Fibroblast of upper back skin (primary cell): ENCODE measurements at places on chromosomes 6 and 20.

GRCh38 chr6:30555816-30556065, 548 bp downstream of the GNL1 start:
- DNase-seq = no peak

DNA sequence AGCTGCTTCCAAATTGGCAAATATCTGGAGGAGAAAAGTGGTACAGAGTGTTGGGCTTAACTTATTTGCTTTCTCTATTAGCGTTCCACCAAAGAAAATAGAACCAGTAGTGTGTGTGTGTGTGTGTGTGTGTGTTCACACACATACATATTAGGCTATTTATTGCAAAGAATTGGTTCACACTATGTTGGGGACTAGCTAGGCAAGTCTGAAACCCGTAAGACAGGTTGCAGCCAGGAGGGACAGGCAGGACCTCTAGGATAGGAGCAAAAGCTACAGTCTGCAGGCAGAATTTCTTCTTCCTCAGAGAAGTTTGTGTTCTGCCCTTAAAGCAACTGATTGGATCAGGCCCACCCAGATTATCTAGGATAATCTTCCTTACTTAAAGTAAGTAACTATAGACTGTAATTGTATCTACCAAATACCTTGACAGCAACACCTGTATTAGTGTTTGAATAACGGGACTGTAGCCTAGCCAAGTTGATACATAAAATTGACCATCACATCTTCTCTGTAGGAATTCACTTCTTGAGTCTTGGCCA, 12.8 kb downstream of the KCTD20 start:
- no peak for DNase-seq

GRCh38 chr6:115551527-115551926, 509.2 kb downstream of the FRK start:
- DNase-seq = peak; percentile 3

GRCh38 chr6:106160189-106160588, 74.1 kb downstream of the PRDM1 start:
- DNase-seq = peak; percentile 43

GRCh38 chr6:110930781-110931180, 27.7 kb upstream of the GTF3C6 start:
- DNase-seq = no peak

- DNase-seq = peak; percentile 89
Measured at GRCh38 chr6:12266571-12266970, 23.6 kb upstream of the EDN1 start.

GRCh38 chr6:159979136-159979874, 10.4 kb downstream of the IGF2R start:
- DNase-seq = no peak

- no peak for DNase-seq
Measured at GRCh38 chr6:87806635-87807034, 104.6 kb upstream of the AKIRIN2 start.

- peak; percentile 20 for DNase-seq
Measured at GRCh38 chr20:31823360-31824124, 4.4 kb downstream of the MYLK2 start.

DNA sequence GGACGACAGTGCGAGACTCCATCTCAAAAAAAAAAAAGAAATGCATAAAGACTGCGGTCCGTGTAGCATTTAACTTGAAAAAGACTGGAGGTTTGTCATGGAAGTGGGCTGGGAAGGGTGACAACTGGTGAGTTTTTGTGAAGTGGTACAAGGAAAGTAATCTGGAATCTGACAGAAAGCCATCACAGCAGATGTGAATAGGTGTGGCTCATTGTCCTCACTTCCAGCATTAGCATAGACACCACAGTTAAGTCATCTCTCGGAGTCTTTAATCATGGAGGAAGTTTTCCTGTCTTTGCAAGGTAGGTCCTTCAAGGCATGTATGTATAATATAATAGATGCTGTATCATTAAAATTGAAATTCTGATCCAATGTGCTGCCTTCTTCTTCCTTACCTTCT, 453.2 kb downstream of the TFAP2A start:
- no peak for DNase-seq

DNA sequence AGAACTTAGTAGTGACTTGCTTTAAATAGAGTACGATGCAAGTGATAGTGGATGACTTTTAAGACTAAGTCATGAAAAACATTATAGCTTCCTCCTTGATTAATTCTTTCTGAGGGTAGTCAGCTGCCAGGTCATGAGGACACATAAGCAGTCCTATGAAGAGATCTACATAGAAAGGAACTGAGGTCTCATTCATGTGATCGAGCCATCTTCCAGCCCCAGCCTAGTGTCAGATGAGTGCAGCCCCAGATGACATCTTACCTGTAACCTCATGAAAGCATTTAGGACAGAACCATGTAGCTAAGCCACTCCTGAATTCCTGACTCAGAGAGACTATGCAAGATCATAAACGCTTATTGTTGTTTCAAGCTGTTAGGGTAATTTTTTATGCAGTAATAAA, 67.7 kb downstream of the AK9 start:
- no peak for DNase-seq

DNA sequence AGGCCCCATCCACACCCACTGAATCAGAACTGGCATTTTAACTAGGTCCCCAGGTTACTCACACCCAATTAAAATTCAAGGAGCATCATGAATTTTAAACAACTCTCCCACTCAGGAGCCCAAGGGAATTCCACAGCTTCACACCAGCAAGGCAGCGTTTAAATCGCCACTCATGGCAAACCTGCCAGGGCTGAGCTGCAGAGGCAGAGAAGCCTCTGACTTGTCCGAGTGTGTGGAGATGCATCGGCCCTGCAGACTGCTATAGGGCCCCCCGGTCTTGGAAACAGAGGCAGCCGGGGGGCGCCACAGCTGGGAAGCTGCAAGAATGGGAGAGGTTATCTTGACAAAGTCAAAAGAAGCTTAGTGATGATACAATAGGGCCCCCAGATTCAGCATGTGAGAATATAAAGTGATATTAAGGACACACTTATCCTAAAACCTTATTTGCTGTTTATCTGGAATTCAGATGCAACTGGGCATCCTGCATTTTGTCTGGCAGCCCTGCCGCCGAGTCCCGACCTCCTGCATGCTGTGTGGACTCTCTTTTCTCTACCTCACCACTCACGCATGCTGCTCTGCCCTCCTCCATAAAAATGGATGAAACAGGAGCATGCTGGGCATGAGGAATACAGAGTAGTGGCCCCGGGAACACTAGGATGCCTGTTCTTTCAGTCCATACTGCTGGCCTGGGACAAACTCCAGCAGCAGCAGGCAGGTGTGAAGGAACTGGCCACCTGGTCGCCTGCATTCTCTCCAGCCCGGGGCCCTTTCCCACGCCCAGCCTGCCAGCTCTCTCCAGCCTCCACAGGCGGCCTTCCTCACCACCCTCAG, 126.1 kb downstream of the PXDC1 start:
- no peak for DNase-seq

GRCh38 chr6:342832-343179, 48.7 kb upstream of the IRF4 start:
- no peak for DNase-seq

- DNase-seq = no peak
Measured at GRCh38 chr6:44868910-44869309, 459.2 kb upstream of the RUNX2 start.

DNA sequence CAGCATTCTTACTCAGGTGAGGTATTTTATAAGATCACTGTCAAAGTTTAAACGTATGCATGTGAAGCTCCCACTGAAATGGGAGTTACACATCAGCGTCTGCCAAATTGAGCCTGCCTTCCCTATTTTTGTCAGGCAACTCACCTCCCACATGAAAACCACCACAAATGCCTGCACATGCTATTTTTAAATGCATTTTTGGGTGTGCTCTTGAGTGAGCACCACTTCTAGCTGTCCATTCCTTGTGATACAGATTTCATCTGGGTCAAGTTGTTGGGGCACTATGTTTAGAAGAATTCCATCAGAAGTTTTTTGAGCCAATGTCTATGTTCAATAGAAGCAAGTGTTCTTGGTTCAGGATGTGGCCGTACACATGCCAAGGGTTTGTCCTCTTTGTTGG, 71.7 kb upstream of the RIPPLY2 start:
- no peak for DNase-seq

DNA sequence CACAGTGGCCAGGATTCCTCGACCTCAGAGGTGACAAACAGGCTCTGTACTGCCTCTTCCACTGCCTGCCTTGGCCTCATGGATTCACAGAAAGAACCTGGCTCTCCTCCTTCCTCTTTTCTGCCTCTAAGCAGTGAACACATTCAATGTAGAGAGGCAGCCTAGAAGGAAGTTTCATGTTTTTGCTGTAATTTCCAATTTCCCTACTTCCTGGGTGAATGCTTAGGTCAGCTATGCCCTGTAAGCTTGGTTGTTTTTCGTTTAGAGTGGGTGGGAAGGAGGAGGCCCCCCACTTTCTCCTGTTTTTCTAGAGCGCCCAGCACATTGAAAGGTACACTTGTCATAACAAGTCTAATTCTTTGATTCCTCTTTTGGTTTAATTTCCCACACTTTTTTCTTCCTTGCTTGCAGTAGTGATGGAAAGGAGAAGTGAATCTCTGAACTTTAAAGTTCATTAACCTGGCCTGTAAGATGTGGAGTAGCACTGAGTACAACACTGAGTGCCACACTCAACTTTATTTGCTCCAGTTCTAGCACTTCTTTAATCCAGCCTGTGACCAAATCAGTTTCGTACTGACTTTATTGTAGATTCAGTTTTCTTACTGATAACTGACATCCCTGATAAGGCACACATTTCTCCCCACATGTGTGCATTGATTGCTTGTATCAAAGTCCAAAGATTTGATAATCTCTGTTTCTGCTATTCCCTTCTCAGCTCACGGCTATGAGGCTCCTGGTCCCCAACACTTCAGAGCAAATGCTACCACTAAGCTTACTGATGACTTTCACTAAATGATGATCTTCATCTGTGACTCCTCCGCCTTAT, 100.0 kb upstream of the MAN1A1 start:
- no peak for DNase-seq
